Testis (tissue), 5 donors: ENCODE measurements at places on chromosomes 4 and X. TPM values are rescaled to one million over a fixed set of nuclear protein-coding genes. Genes with fewer than 3 reads are reported as not detected.

DNA sequence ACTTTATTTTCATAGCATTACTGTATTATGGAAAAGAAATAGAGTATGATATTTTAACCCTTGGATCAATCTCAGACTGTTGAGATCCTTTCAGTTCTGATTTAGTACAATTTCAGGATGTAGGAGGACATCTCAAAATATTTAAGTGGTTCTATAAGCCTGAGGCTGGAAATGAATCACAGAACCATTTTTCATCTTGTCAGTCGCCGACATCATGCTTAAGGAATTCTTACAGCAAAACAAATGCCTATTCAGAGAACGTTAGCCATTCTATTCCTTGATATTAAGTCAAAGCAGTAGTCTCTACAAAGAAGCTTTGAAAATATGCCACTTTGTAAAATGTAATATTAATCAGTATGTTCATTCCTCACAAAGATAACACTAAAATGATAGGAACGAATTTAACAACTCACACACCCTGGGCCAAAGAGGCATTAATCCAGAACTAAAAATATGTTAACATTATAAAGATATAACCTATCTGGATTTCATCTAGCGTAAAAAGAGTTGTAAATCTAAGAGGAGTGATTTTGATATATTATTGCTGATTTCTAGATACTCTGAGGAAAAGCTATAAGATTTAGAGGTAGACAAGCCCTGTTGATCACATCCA is 152.0 kb downstream of the GASK1B start:
- DNase-seq, result no peak
- peak overlapping the region; percentile 37 for H3K27ac ChIP-seq
- H3K4me3 ChIP-seq, result no peak overlapping the region
- peaks cover 7% of the 10 kb centered on the region for H3K4me1 ChIP-seq
- H3K27me3 ChIP-seq, result no peaks in the 10 kb centered on the region

Gene SMR3B
- 4.8 TPM for total RNA-seq

Gene GSX2
- 2.0 TPM for total RNA-seq

- H3K27ac ChIP-seq, result no peak overlapping the region
- no peaks in the 10 kb centered on the region for H3K36me3 ChIP-seq
- DNase-seq, result peak; percentile 16
- no peak overlapping the region for H3K4me3 ChIP-seq
- no peaks in the 10 kb centered on the region for H3K27me3 ChIP-seq
- H3K4me1 ChIP-seq, result no peaks in the 10 kb centered on the region
These were observed 43.7 kb downstream of the TMPRSS11E start for GRCh38 chr4:68490826-68491457.

- no peaks in the 10 kb centered on the region for H3K4me1 ChIP-seq
- H3K27ac ChIP-seq, result no peak overlapping the region
- DNase-seq, result no peak
These were observed 207.0 kb downstream of the IDS start for GRCh38 chrX:149298111-149298510.

DNA sequence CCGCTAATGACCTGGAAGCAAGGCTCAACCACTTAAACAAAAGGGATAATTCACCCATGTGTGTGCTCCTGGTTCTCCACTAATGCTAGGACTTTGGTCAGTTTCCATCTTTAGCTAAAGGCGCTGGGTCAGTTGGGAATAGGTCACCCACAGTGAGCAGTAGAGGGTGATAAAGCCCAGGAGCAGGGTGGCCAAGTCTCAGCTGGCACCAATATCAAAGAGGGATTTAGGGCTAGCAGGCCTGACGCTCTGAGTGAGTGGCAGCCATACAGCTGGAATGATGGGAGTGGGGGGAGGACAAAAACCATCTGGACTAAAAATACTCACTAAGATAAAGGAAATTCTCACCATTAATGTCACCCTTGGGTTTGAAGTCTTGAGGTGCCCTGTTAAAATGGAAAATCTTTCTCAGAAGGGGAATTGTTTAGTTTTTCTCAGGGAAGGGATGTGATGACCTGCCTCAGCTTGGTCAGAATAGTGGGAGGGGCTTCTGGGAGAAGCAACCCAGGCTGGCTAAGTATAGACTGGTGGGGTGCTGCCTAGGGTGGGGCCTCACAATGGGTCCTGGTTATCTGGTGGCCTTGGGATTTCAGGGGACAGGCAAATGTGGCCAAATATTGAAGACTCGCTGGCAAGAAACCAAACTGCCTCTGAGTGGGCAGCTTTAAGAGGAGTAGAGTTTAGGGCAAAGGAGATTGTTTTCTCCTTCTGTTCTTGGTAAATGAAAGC is 47.1 kb downstream of the TSC22D3 start:
- no peak for DNase-seq
- H3K4me3 ChIP-seq, result no peak overlapping the region
- H3K4me1 ChIP-seq, result peaks cover 33% of the 10 kb centered on the region
- H3K27ac ChIP-seq, result peak overlapping the region; percentile 48
- H3K27me3 ChIP-seq, result no peaks in the 10 kb centered on the region
- H3K36me3 ChIP-seq, result no peaks in the 10 kb centered on the region

DNA sequence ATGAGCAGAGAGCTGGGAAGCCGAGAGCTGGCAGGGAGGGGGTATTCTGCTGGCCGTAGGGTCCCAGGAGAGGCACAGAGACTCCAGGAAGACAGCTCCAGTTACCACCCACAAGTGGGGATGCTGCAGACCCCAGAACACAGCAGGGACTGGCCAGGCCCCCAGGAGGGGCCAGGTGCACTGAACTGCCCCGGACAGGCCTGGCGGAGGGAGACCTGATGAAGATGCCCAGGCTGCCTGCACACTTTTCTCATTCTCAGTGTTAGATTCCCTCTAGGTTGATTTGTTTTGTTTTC is 110.8 kb downstream of the CPZ start:
- no peak overlapping the region for H3K27ac ChIP-seq
- no peak for DNase-seq
- H3K4me3 ChIP-seq, result no peak overlapping the region
- no peaks in the 10 kb centered on the region for H3K4me1 ChIP-seq

- H3K4me3 ChIP-seq, result peak overlapping the region; percentile 56
- no peaks in the 10 kb centered on the region for H3K27me3 ChIP-seq
- H3K4me1 ChIP-seq, result peaks cover 7% of the 10 kb centered on the region
- peak; percentile 47 for DNase-seq
- H3K27ac ChIP-seq, result peak overlapping the region; percentile 80
These were observed 39.9 kb downstream of the FAM149A start for GRCh38 chr4:186144198-186144945.

DNA sequence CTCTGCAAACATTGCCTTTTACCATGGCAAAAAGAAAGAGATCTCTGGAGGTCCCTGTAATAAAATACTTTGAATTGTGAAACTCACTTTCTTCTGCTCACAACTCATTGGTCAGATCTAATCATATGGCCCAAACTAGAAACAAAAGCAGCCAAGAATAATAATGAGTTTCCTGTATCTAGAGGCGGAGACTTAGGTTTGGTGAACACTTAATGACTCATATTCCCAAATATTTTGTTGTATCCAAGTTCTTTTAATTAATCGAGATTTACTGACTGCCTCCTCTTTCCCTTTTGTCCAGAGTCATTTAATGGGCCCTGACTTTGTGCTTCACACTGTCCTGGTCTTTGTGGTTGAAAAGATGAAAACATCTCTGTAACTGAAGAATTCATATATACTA is 190.6 kb downstream of the CCSER1 start:
- H3K4me1 ChIP-seq, result peaks cover 7% of the 10 kb centered on the region
- H3K27me3 ChIP-seq, result no peaks in the 10 kb centered on the region
- no peak overlapping the region for H3K27ac ChIP-seq
- no peak overlapping the region for H3K4me3 ChIP-seq
- DNase-seq, result no peak

DNA sequence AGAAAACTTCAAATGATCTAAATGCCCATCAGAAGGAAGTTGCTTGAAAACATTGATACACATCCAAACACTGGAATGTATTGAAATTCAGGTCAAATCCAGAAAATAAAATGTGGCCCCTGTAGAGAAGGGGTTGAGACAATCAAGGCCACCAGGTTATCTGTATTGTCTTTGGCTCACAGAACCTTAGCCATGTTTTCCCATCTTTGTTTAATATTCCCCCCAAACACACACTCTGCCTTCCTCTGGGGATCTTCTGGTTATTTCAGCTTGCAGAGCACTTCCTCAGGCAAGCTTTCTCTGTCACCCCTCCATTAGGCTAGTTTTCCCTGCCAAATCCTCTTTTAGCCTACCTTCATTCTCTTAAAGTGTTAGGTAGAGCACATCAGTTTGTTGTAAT is 30.5 kb downstream of the PAGE2 start:
- no peaks in the 10 kb centered on the region for H3K27me3 ChIP-seq
- no peak for DNase-seq
- no peak overlapping the region for H3K4me3 ChIP-seq
- H3K36me3 ChIP-seq, result no peaks in the 10 kb centered on the region

- no peaks in the 10 kb centered on the region for H3K36me3 ChIP-seq
- H3K4me1 ChIP-seq, result no peaks in the 10 kb centered on the region
- no peaks in the 10 kb centered on the region for H3K27me3 ChIP-seq
These were observed 38.1 kb downstream of the AMOT start for GRCh38 chrX:112802541-112802940.

GRCh38 chr4:110905367-110905766 is 282.5 kb upstream of the PITX2 start:
- no peak overlapping the region for H3K4me3 ChIP-seq
- no peak for DNase-seq
- no peaks in the 10 kb centered on the region for H3K36me3 ChIP-seq
- no peaks in the 10 kb centered on the region for H3K27me3 ChIP-seq

- DNase-seq, result no peak
- H3K36me3 ChIP-seq, result no peaks in the 10 kb centered on the region
- H3K4me1 ChIP-seq, result no peaks in the 10 kb centered on the region
- H3K4me3 ChIP-seq, result no peak overlapping the region
- H3K27ac ChIP-seq, result no peak overlapping the region
- H3K27me3 ChIP-seq, result no peaks in the 10 kb centered on the region
These were observed 199.0 kb upstream of the NUDT6 start for GRCh38 chr4:123121241-123121907.

DNA sequence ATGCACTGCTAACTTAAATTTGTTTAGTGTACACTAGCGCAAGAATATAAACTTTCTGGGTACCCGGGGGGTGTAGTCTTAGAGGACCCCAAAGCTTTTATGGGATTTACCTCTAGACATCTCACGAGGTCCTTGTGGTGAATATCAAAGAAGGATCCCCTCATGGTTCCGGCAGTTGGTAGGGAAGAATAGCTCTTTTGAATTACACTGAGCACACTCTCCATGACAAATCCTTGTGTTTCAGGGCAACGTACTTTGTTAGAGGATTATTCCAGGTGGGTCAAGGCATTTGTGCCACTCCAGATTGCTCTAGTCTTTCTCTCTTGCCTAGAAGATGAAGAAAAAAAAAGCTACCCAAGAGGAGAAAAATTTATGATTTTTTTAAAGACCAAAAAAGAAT is 387.6 kb downstream of the PDHA2 start:
- no peak for DNase-seq
- no peak overlapping the region for H3K27ac ChIP-seq
- H3K4me1 ChIP-seq, result no peaks in the 10 kb centered on the region

GRCh38 chr4:95267081-95267480 is 281.7 kb downstream of the UNC5C start:
- no peaks in the 10 kb centered on the region for H3K36me3 ChIP-seq
- no peaks in the 10 kb centered on the region for H3K27me3 ChIP-seq
- H3K27ac ChIP-seq, result no peak overlapping the region

Gene TLR1
- 5.5 TPM for total RNA-seq

Gene PCDH10
- total RNA-seq, result 3.3 TPM

Gene FRMD7
- total RNA-seq, result not detected

GRCh38 chrX:2188330-2188792 is 312.4 kb downstream of the DHRSX start:
- no peaks in the 10 kb centered on the region for H3K4me1 ChIP-seq
- no peak overlapping the region for H3K27ac ChIP-seq
- peak; percentile 36 for DNase-seq
- no peak overlapping the region for H3K4me3 ChIP-seq

Gene BEX4
- 104 TPM for total RNA-seq

Gene MTM1
- 33.8 TPM for total RNA-seq

DNA sequence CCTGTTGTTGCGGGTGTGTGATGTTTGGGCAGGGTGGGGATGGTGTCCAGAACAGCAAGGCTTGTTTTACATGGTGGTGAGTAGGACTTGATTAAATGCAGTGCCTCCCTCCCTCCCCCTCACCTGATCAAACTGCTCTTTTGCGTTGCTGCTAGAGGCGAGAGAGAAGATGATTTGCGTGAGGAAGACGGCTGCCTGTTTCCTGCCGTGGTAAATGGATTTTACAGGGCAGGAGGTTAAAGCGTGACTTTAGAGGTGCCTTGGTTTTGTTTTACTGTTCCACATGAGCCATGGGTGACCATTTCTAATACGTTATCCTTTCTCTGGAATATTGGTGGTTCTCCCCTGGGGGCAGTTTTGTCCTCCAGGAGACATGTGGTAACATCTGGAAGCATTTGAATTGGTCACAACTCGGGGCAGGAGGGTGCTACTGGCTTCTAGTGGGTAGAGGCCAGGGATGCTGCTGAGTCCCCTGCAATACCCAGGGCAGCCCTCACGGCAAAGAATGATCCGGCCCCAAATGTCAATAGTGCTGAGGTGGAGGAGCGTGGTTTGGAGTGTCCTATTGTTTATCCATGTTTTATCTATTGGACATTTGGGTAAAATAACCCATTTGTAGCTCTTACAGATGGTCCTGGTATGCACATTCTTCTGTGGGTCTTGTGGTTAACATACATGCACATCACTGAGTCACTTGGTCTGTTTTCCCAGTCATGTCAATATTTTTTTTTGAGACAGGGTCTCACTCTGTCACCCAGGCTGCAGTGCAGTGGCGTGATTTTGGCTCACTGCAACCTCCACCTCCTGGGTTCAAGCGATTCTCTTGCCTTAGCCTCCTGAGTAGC is 73.7 kb downstream of the SHROOM2 start:
- H3K4me1 ChIP-seq, result no peaks in the 10 kb centered on the region
- no peaks in the 10 kb centered on the region for H3K36me3 ChIP-seq
- no peak overlapping the region for H3K4me3 ChIP-seq

- no peaks in the 10 kb centered on the region for H3K4me1 ChIP-seq
- no peaks in the 10 kb centered on the region for H3K27me3 ChIP-seq
- no peak overlapping the region for H3K4me3 ChIP-seq
- no peaks in the 10 kb centered on the region for H3K36me3 ChIP-seq
- peak; percentile 28 for DNase-seq
These were observed 63.6 kb downstream of the STARD8 start for GRCh38 chrX:68710870-68711576.

GRCh38 chrX:155435744-155436112 is 22.7 kb downstream of the F8A3 start:
- no peak for DNase-seq
- no peak overlapping the region for H3K4me3 ChIP-seq
- H3K36me3 ChIP-seq, result no peaks in the 10 kb centered on the region
- no peak overlapping the region for H3K27ac ChIP-seq
- no peaks in the 10 kb centered on the region for H3K4me1 ChIP-seq

Gene FRMPD4
- 1.6 TPM for total RNA-seq
